ENCODE measurements at places on chromosomes 4 and X. TPM values are rescaled to one million over a fixed set of nuclear protein-coding genes. Genes with fewer than 3 reads are reported as not detected.

DNA sequence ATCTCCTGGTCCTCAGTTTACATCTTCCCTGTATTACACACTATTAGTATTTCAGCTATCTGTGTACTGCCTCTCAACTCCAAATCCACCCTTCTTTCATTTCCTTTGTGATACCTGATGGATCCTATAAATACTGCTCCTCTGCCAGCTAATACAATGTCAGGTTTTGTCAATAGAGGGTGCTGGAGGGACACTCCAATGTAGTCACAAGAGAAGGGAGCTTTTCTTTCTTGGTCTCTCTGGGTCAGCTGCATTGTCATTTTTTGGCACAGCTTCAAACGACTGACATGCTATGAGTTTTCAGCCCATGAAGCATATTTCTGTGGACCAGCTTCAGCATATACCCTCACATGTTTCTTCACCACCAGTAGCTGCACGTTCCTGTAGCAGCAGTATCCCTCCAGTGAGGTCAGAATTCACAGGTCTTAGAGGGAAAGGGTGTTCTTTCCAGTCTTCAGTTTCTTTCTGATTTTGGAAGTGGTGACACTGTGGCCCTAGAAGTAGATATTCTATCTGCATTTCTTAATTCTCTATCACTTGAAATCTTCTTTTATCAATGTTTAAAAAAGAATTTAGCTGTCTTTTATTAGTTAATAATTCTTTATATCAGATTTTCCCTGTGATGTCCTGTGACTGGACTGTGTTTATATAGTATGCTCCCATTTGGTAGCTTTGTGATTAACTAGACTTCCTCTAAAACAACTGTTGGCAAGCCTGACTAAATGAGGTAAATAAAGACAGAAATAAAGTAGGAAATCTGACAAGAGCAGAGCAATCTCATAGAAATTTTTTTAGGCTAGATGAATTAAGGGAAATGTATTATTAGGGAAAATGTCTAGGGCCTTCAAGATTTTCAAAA is 60.6 kb downstream of the GABRA2 start:
- DNase-seq: no peak

DNA sequence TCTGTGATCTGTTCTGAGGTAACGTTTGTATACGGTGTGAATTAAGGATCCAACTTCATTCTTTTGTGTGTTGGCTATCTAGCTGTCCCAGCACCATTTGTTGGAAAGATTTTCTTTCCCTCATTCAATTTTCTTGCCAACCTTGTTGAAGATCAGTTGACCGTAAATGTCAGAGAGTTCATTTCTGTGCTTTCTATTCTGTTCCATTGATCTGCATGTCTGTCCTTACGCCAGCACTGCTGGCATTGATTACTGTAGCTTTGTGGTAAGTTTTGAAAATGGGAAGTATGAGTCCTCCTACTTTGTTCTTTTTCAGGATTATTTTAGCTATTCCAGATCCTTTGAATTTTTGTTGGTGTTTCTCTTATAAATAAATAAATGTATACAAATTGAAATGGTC is 60.8 kb downstream of the MTMR1 start:
- no peak for DNase-seq

- no peak for DNase-seq
These were observed 112.4 kb upstream of the ELOVL6 start for GRCh38 chr4:110310795-110311194.

- no peak for DNase-seq
These were observed 23.7 kb upstream of the EOLA2 start for GRCh38 chrX:149962010-149962409.

DNA sequence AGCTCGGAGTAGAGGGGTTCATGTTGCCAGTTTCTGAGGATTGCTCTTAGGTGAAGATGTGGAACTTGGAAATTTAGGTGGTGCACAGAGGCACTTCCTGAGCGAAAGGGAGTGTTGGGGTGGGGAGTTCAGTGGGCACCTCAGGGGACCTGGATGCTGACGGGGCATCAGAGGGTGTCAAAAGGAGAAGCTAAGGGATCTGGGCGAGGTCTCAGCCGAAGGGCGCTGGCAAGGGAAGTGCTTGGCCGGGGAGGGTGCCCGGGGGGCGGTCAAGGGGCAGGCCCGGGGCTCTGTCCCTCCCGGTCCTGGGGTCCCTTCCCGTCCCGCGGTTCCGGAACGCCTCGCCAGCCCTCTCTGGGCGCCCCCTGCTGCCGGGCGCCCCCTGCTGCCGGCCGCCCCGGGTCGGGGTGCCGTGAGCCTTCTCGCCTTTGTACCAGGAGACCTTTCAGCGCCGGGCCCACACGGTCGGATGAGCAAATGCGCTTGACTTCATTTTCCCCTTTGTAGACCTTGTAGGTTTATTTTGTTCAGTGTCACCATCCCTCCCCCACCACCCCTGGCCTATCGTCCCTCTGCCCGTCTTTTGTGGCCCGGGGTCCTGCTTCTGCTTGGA is 3.0 kb upstream of the PHOX2B start:
- no peak for DNase-seq

DNA sequence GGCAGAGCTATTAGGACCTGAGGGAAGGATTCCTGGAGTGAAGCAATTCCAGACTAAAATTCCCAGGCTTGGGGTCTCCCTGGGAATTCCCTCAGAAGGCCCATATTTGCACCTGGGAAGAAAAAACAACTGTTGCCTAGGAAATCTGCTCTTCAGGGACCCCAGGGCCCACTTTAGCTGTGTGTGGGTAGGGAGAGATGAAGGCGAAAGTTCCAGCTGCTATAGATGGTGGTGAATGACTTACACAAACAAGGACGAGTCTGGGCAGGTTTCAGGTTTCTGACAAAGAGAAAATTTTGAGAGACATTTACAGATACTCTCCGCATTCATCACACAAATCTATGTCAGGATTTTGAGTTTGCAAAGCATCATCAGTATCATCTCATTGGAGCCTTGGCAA is 126.1 kb downstream of the GPC3 start:
- no peak for DNase-seq

GRCh38 chr4:139801895-139802294 is 136.3 kb downstream of the MGST2 start:
- no peak for DNase-seq

DNA sequence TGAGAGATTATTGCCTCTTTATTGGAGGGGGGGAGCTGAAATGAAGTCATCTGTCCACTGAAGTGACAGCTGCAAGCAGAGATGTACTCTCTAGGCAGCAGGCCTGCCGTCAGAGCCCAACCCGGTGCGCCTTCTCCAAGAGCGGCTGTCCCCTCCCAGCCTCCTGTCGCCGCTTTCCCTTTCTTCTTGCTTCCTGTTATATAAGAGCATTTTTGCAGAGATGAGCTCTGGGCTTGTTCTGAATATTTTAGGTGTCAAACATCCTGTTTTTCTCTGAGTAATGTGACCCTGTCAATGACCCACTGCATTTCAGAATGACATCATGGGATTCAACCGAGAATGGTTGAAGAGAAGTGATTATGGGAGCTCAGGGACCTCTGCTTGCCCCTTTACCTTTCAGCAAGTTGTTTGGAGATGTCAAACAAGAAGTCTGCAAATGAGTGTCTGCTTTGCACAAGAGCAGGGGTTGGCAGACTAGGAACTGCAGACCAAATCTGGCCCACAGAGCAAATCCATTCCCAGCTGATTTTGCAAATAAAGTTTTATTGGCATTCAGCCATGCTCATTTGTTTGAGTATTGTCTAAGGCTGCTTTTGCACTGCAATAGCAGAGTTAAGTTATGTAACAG is 79.9 kb downstream of the SLC9A6 start:
- no peak for DNase-seq

- DNase-seq: no peak
These were observed 391 bp upstream of the PHKA1 start for GRCh38 chrX:72714478-72714916.

GRCh38 chr4:149713031-149713430 is 102.6 kb downstream of the IQCM start:
- no peak for DNase-seq

- DNase-seq: no peak
These were observed 100.2 kb upstream of the AFAP1 start for GRCh38 chr4:8039853-8040252.

DNA sequence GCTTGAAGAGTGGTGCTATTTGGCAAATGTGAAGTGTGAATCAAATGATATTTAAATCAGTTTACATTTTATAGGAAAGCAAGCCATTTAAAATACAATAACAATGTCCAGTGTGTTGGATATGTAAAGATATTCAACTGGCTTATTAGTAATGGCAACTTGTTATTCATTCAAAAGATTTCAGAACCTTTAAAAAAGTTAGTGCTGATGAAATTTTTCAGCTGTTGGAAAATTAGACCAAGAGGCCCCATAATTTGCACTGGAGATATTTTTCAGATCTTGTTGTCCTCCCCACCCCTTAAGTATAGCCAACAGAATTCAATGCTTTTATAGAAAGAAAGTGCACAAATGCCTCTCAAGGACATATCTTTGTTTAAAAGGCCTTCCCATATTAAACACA is 54.6 kb downstream of the UNC5C start:
- DNase-seq: no peak

- peak; percentile 6 for DNase-seq
These were observed 4.8 kb upstream of the CXCL13 start for GRCh38 chr4:77600521-77601451.

DNA sequence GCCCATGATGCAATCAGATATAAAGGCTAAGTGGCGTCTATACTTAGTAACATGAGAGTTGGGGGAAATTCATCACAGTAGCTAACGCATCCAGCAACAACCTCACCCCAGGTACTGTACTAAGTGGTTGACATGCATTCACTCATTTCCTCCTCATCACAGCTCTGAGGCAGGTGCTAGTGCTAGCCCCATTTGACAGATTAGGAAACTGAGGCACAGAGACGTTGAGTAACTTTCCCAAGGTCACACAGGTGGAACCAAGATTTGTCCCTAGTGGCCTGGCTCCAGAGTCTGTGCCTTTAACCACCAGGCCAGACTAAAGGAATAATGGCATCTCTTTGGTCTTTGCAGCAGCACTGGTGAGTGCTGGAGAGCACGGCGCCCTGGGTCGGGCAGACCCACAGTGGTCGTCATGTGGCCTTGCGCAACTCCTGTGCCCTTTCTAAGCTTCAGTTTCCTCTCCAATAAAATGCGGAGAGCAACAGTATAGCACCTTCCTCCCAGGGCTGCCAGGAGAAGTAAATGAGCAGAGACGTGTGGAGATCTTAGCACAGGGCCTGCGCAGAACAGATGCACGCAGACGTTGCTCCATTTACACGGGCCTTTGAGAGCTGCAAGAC is 186.4 kb downstream of the BCOR start:
- no peak for DNase-seq

DNA sequence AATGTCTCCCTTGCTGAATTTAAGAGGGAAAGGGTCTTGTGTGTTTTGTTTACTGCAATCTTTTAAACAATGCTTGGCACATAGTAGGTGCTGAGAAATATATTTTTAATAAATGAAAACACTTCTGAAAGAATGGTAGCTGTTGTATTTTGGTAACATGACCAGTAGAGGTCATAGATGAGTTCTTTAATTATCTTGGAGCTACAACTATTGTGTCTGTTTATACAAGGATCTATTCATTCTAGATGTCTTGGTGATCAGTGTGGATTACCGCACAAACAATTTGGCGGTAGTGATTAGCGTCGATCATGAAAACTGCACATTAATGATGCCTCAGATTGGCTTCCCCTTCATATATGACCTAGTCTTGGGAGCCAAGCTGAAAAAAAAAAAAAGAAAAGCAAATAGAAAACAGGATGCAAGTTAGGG is 21.4 kb upstream of the SCRG1 start:
- DNase-seq: peak; percentile 16

- DNase-seq: no peak
These were observed 4.1 kb downstream of the SH3RF1 start for GRCh38 chr4:169266661-169267060.

GRCh38 chrX:4710618-4711433 is 997.4 kb upstream of the PRKX start:
- no peak for DNase-seq

GRCh38 chr4:163344147-163345125 is 744 bp downstream of the NPY5R start:
- no peak for DNase-seq

GRCh38 chrX:119512146-119512800 is 44.0 kb downstream of the SLC25A5 start:
- DNase-seq: peak; percentile 59

DNA sequence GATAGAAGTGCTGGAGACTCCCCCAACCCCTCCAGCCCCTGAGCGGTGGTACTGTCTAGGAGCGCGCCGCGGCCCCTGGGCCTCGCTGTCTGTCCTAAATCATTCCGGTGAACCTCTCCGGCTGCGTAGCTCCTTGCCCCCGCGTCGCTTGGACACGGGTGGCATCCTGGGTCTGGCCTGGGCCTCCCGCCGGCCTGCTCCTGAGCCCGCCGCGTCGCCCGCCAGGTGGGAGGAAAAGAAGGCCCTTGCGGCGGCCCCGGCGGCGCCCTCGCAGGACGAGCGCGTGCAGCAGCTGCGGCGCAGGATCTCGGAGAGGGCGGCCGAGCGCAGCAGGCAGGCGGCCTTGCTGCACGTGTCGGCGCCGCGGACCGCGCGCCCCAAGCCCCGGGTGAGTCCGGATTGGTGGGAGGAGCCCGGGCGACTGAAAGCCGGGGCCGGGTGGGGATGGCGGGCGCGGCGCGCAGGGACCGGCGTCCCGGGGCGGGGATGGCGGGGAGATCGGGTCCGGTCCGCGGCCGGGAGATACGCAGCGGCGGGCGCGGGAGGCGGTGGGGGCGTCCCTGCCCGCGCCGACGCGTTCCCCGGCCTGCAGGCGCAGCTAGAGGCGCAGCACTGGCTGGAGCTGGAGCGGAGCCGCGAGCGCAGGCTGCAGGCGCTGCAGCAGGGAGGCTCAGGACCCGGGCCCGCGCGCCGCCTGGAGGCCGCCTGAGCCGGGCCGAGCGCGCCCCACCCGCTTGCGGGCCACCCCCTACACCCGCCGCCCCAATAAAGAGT is 6.5 kb upstream of the RNF4 start:
- peak; percentile 39 for DNase-seq

DNA sequence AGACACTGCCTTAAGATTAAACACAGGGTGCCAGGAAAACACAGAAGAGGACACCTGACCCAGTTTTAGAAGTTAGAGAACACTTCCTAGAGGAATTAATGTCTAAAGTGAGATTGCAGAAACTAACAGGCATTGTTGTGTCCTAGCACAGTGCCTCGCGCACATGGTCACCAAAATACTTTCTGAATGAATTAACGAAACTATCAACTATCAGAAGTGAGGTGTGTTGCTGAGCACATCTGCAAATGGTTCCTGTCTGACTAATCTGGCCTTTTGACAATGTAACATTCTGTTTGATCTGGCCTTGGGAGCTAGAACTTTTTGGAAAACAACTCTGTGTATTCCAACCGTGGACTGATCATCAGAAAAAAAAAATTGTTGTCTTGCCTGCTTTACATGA is 556.8 kb upstream of the LCORL start:
- no peak for DNase-seq

GRCh38 chrX:9878146-9878820 is 88.9 kb upstream of the CLDN34 start:
- DNase-seq: no peak

GRCh38 chr4:170124406-170124805 is 34.6 kb upstream of the AADAT start:
- DNase-seq: no peak

- no peak for DNase-seq
These were observed 6.6 kb downstream of the KLHL15 start for GRCh38 chrX:24020306-24020876.

Gene LUZP4
- not detected for total RNA-seq

Gene BCAP31
- 335 TPM for total RNA-seq

Gene TLR1
- 0.07 TPM for total RNA-seq

Gene CDKL2
- 0.18 TPM for total RNA-seq

Gene NOCT
- 16.7 TPM for total RNA-seq

Gene SH2D1A
- total RNA-seq: not detected

Gene GAGE13
- not detected for total RNA-seq

Gene PCDH11X
- total RNA-seq: not detected

Gene SMARCA1
- total RNA-seq: 63.1 TPM
